ENCODE measurements at places on chromosomes 11 and 22.

DNA sequence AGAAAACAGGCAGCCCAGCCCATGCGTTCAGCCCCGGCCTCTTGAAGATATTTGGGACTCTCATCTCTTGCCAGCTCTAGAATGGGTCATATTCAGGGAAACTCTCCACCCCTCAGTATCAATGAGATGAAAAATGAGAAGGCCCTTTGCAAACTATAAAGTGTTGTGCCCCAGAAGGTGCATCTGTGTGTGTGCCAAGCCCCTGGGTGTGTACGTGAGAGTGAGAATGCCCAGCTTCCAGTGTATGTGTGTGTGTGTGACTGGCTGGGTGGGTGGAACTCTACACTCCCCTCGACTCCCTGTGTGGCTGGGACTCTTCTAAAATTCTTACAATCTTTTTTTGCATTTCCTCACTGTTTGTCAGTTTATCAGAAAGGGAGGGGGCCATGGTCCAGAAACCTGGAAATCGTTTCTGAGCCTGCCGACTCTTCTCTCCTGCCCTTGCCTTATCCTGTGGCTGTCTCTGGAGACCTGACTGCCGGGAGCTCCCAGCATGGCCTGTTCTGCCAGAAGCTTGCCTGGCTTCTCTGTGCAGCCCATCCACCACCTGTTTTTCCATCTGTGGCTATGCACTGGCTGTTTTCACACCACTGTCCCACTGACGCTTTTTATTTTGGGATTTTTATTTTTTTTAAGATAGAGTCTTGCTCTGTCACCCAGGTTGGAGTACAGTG is 1.2 kb downstream of the P2RY6 start:
- no peak for DNase-seq

GRCh38 chr22:32364210-32364609 is 6.5 kb downstream of the RFPL3 start:
- DNase-seq, result no peak

- DNase-seq, result peak; percentile 57
Measured at GRCh38 chr22:50004918-50005317, 7.6 kb downstream of the IL17REL start.

DNA sequence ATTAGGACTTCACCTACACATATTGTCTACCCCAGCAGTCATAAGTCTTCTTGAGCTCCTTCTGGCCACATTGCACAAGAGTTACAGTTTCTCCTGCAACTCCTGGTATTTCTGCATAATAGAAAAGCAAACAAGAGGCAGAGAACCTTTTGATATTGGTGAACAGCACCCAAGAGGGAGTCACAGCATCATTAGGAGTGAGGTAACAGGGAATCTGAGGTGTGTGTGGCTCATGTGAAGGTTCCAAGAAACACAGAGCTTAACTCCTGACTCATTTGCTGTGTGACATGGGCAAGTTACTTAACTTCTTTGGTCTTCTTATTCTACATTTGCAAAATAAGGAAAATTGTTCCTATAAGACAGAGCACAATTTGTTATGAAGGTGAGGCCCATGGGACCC is 374.6 kb downstream of the INSC start:
- peak; percentile 15 for DNase-seq

DNA sequence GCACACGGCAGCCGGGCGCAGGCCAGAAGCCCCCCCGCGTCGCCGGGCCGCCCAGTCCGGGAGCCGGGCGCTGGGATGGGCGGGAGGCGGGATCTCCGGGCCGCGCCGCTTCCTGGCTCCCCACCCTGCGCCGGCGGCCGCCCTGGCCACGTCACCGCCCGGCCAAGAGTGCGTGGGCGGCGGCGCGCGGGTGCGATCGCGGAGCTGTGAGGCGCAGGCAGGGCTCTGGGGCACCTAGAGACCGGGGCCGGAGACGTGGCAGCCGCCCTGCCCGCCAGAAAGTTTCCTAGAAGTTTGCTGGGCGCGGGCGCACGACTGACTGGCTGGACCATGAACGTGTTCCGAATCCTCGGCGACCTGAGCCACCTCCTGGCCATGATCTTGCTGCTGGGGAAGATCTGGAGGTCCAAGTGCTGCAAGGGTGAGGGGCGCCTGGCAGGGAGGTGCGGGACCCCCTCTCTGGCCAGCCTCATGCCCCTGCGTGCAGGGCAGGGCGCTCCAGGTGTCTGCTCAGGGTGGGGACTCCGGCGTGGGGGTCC is at the start of gene KDELR3:
KDELR3 (plus strand) TSS at position 193 of the 539 bp plus-strand sequence; CDS start at position 331, 138 bp downstream.
- no peak for DNase-seq

DNA sequence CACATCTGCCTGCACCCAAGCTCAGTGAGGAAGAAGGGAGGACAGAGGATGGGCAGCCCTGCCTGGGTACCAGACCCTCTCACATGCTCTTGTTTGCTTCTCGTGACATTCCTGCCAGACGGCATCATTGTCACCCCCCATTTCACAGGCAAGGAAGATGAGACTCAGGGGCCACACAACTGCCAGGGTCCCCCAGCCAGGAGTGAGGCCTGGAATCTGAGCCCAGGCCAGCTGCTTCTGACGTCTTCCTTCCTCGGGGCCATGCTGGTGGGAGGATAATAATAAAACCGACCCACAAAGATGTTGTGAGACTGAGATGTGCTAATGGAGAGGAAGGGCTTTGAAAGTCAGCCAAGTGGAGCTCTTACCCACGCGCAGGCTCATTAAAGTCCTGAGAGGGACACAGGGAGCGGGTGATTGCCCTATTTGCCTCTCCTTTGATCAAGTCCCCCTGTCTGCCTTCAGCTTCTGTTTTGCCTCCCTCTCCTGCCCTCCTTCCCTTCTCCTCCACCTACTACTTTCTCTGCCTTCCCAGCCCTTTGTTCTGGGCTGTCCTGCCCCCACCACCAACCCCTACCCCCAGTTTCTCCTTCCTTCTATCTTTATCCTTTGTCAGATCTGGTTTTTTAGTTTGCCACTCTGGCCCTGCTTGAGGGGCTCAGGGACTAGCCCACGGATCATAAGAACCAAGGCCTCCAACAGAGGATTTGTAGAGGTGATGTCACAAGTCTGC is 62.7 kb downstream of the MCM5 start:
- DNase-seq, result no peak

DNA sequence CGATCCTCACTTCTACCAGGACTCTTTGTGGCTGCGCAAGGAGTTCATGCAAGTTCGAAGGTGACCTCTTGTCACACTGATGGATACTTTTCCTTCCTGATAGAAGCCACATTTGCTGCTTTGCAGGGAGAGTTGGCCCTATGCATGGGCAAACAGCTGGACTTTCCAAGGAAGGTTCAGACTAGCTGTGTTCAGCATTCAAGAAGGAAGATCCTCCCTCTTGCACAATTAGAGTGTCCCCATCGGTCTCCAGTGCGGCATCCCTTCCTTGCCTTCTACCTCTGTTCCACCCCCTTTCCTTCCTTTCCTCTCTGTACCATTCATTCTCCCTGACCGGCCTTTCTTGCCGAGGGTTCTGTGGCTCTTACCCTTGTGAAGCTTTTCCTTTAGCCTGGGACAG is 6.5 kb downstream of the TMEM138 start:
- no peak for DNase-seq

- no peak for DNase-seq
Measured at GRCh38 chr22:28734393-28734792, 7.2 kb downstream of the CHEK2 start.

DNA sequence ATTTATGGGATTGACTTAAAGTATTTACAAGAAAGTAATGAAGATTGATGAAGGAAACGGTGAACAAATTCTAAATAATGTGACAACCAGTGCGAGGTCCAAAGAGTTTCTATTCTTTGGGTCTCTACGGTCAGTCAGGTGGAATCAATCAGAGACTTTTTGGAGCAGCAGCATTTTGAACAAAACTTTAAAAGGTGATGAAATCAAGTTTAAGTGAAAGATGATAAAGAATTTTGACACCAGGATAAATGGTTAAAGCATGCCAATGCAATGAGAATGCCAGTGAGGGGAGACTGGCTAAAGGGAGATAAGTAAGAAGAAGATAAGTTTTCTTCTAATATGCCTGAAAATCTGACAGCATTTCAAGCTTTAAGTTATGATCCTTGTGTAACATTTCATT is 67.9 kb downstream of the DCUN1D5 start:
- no peak for DNase-seq

GRCh38 chr11:61281581-61282250 is 13.4 kb downstream of the VWCE start:
- no peak for DNase-seq

- DNase-seq, result peak; percentile 42
Measured at GRCh38 chr11:17598700-17599459, 51.8 kb downstream of the OTOG start.

- no peak for DNase-seq
Measured at GRCh38 chr11:25958045-25958444, 373.9 kb upstream of the ANO3 start.

GRCh38 chr22:24398409-24398808 is 29.0 kb upstream of the ADORA2A start:
- DNase-seq, result no peak

- DNase-seq, result no peak
Measured at GRCh38 chr11:92540096-92540495, 315.5 kb downstream of the FAT3 start.

DNA sequence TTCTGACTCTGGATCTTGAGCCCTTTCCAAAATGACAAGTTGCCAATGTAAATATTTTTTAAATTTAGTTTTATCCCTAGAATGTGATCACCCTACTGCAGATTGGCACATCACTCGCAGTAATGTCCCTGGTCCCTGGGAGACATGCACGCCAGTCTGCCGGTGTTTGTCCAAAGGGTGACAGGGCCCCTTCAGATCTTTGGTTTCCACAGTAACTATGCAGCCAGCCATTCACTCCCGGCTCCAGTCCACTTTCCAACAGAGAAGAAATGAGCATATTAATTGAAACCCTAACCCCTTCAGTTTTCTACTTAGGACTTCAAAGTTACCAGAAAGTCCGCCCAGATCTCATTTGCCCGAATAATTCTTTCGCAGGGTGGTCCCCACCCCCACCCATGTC is 25.8 kb upstream of the RASSF10 start:
- DNase-seq, result no peak

- DNase-seq, result no peak
Measured at GRCh38 chr11:10669258-10670033, 24.1 kb downstream of the IRAG1 start.

GRCh38 chr11:56842814-56843794 is 94.6 kb upstream of the OR9G4 start:
- DNase-seq, result no peak

DNA sequence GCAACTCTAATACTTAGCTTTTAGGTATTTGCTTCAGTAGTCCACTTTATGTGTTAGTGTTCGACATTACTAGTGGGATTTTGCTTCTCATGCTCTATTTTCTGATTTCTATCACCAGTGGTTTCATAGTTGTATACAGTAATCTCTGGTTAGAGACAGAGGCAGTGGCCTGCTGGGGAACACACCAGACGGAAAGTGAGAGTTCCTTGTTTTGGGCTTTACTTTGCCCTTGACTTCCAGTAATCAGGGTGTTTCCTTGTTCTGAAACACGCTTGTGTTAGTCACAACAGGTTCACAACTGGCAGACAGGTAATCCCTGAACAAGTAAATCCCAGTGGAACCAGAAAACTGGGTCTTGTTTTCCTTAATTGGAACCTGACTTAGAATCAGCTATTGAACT is 56.0 kb downstream of the PACS1 start:
- DNase-seq, result peak; percentile 36

GRCh38 chr22:27196606-27197005 is 539.2 kb downstream of the MIAT start:
- no peak for DNase-seq

- DNase-seq, result peak; percentile 98
Measured at GRCh38 chr11:86486261-86487030, 111.8 kb downstream of the CCDC81 start.

DNA sequence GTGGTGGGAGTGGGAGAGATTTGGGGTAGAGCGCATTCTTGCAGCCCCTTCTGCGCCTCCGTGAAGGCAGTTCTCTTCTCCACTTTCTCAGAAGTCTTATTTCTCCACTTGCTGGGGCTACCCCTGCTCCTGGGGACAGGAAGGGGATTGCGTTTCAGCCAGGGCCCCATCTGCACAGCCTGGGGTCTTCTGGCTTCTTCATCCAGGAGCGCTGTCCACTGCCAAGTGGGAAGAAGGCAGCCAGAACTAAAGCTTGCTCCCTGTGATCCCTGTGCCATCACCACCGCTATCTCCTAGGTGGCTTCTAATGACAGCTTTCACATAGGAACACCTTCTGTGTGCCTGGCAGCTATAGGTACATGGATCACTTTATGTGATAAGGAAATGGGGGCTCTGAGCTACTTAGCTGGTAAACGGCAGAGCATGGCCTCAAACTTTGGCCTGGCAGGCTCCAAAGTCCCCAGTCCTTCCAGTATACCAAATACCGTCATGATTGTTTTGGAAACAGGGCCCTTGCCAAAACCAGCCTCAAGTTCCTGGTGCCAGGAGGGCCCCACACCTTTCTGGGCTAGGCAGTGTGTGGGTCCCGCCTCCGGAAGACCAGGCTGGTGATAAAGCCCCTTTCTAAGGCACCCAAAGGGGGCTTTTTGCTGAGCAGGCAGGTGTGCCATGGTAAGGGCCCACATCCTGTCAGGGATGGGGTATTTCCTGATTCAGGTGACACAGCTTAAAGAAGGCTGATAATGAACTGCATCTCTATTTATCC is 60.4 kb upstream of the PAX6 start:
- DNase-seq, result no peak

DNA sequence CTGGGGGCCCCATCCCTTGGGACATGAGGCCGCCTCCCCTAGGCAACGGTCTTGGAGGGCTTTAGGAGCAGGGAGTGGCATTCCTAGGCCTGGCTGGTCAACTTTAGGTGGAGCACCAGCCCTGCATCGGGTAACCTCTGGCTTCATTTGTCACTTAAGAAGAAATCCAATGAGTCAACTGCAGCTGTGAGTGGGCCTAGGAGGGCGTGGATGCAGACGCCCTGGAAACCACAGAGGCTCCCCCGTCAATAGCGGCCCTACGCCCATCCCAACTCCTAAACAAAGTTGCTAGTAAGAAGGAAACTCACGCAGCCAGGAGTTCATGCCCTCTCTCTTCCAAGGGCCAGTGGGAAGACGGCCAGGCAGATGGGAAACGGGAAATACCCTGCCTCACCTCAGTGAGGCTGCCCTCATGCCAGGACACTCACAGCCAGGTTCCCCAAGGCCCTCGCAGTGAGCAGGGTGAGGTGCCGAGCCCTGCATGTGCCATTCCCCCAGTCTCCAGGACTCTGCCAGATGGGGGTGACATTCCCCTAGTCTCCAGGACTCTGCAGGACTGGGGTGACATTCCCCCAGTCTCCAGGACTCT is 20.8 kb downstream of the BID start:
- DNase-seq, result peak; percentile 65

DNA sequence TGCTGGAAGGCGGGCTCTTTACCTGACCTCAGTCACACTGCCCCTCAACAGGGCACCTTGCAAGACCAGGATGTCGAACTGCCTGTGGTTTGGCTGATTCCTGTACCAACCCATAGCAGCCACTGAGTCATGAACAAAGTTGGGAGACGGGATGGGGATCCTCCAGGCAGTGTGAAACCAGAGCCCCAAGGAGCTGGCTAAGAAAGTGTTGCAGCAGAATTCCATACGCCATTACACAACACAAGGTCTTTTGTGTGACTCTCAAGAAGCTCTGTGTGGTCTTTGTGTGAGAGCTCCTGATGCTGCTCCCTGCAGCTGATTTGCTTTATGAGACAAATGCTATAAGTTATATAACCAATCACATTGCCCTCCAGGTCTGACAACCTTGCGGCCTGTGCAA is 617.7 kb downstream of the OPCML start:
- no peak for DNase-seq

- no peak for DNase-seq
Measured at GRCh38 chr22:19522190-19522880, 1.9 kb downstream of the CLDN5 start.

- DNase-seq, result no peak
Measured at GRCh38 chr22:43232445-43232844, 45.5 kb upstream of the TTLL12 start.
